T-helper 17 cell (primary cell): ENCODE measurements at places on chromosomes 16 and 17.

GRCh38 chr16:10558746-10559641 is 21.4 kb downstream of the EMP2 start:
- DNase-seq = no peak

DNA sequence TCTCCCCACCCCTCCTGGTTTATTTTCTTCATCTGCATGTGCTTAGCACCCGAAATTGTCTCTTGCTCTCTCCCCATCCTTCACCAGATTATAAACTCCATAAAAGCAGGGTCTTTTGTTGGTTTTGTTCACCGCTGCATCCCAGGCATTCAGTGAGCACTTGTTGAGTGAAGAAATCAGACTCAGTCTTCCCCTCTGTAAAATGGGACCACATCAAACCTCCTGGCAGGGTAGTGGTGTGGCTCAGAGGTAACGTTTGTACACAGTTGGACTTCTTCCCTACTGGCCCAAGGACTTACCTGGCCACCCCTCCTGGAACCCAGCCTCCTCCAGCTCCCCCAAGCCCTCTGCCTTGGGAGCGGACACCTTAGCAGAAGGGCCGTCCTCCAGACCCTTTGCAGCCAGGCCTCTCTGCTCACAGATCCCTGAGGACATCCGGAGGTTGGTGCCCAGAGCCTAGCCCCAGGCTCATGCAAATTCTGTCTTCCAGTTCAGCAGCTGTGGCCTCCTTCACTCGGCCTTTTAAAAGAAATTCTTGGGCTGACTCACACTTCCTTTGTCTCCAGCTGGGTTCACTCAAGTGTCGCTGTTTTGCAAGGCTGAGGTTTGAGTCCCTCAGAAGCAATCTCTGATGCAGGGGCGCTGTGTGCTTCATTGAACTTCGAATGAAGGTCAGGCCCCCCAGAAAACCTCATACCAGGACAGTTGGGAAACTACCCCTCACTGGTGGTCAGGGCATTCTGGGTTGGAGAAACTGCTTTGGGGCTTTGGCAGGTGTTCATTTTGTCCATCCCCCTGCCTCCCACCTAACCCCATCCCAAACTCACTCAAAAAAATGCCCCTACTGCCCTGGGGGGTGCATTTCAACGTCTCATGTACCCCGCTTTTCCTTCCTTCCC is 16.8 kb upstream of the RMI2 start:
- DNase-seq = peak; percentile 20

GRCh38 chr16:74862743-74863244 is 88.2 kb upstream of the FA2H start:
- no peak for DNase-seq

DNA sequence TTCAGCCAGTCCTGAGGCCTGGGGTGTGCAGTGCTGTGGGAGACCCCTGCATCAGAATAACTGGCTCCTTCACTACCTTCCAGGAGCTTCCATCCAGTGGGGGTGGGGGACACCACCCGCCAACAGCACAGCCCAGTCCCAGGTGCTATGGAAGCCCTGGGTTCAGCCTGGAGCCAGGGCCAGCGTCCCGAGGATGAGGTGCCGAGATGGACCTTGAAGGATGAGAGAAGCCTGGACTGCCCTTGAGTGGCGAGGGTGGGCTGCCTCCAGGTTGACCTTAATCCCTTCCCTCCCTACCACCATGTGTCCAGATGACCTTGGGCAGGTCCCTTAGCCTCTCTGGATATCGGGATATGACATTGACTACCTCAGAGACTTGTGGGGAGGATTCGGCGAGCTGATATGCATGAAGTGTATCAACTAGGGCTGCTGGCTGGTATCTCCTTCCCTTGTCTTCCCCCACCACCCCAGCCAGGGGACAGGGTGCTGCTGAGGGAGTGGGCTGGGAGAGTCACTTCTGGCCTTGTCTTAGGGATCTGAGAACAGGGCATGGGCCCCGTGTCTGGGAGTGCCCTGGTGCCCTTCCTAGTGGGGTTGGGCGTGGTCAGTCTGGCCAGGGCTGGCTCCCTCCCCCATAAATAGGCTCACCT is 14.2 kb upstream of the LASP1NB start:
- DNase-seq = no peak

GRCh38 chr16:648781-649589 is at the start of gene WDR90:
Gene WDR90 (plus strand): TSS chr16:649365. CDS start chr16:649417, 52 bp downstream.
- DNase-seq = peak; percentile 89

- DNase-seq = no peak
These were observed 118.3 kb downstream of the BANP start for GRCh38 chr16:88069397-88070168.

DNA sequence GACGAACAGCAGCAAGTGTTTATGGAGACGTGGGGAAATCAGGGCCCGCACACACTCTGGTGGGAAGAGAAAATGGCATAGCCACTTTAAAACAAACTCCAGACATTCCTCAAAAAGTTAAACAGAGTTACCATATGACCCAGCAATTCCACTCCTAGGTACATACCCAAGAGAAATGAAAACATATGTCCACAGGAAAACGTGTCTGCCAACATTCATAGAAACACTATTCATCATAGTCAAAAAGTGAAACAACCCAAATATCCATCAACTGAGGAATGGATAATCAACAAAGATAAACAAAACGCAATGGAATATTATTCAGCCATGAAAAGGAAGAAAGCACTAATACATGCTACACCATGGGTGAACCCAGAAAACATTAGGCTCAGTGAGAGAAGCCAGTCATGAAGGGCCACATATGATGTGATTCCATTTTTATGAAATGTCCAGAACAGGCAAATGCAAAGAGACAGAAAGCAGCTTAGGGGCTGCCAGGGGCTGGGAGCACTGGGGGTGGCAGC is 32.8 kb downstream of the ADCY9 start:
- DNase-seq = no peak

- DNase-seq = no peak
These were observed 2.6 kb upstream of the IL17C start for GRCh38 chr16:88635671-88636319.

GRCh38 chr17:44947461-44948314 is at the start of gene KIF18B:
Gene KIF18B (minus strand): TSS chr17:44947773. CDS start chr17:44936344, 11,429 bp downstream.
- DNase-seq = peak; percentile 73

DNA sequence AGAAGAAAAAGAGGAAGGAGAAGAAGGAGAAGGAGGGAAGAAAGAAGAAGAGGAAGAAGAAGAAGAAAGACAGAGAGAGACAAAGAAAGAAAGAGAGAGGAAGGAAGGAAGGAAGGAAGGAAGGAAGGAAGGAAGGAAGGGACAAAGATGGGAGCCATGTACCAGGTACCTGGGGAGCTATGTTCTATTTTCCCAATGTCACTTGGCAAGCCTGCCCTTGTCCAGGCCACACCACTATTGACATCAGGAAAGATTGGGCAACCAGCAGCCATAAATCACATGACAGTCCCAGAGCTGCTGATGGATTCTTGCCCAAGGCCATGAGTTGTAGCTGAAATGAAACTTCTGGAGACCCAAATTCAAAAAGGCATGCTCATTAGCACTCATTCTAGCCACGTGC is 2.7 kb upstream of the CES1 start:
- DNase-seq = no peak
